ENCODE measurements at places on chromosomes 6 and 20.

- DNase-seq, result no peak
Measured at GRCh38 chr6:5968817-5969734, 37.6 kb downstream of the NRN1 start.

DNA sequence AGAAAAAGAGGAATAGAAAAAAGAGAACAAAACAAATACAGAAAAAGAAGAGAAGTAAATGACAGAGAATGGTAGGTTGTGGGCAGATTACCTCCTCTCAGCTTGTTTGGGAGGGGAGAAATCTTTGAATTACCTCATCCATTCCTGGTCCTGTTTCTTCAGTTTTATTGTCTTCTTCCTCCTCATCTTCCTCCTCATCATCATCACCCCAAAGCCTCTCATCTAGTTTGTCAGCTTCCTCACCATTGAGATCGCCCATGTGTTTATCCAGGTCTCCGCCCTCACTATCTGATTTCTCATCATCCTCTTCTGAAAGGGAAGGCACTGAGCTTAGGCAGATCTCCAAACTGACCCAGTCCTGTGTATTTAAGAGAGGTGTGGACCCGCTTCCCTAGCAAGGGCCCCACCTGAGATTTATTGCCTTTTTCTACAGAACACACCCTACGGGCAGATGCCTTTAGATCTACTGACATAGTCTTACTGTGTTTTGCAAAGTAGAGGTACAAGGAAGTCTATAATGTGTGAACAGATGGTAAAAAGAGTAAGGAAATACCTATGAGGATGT is 24.2 kb upstream of the LYRM2 start:
- DNase-seq, result no peak

DNA sequence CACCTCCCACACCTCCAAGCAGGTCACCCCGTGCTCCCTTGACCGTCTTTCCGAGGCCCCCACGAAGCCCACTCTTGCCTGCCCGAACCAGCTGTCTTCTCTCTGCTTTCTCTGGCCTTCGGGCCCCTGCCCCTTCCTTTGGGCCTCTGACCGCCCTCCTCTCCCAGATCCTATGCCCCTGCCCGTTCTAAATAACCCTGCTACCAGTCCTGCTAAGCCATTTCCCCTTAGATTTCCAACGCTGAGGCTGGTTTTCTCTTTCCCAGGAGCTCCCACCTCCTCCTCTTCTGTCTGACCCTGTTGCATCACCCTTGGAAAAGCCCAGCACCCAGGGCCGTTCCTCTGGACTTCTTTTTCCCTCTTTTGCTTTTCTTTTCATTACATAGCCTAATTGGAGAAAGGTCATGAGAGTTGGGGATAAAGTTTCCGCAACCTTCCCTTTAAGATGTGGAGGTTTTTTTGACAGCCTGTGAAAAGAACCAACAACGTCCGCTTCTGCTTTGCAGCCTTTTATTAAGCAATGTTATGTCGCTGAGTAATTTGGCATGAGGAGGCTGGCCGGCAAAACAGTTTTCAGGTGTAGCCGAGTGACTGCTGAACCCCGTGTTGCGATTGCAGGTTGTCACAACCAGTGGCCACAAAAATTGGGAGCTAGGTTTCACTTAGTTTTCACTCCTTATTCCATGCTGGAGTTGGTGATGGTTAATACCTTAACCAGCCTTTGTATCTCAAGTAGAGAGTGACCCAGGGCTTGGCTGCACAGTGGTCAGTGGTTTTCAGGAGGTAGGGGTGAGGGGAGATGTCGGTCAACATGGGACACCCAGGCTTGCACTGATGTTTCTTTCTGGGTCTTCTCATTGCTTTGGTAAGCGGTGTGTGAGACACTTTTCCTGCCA is 970 bp downstream of the BLTP3A start:
- peak; percentile 44 for DNase-seq

- no peak for DNase-seq
Measured at GRCh38 chr6:81606965-81607381, 145.5 kb downstream of the TENT5A start.

- DNase-seq, result no peak
Measured at GRCh38 chr6:97423190-97423589, 140.2 kb upstream of the MMS22L start.

DNA sequence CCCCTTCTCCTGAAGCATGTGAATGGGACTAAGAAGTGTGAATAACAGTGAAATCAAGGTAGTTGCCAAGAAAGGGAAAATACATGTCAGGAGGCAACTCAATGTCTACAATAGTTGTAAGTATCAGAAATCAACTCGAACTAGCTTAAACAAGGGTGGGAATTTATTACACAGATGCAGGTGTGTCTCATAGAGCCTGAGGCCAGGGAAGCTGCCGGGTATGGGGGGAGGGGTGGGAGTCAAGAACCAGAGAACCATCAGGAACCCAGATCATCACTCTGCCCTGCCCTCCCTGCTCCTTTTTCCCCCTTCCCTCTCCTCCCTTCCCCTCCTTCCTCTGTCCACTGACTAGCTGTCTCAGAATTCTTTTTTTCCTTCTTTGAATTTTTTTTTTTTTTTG is 34.9 kb upstream of the BMP6 start:
- no peak for DNase-seq

- no peak for DNase-seq
Measured at GRCh38 chr20:56995149-56995548, 271.3 kb downstream of the BMP7 start.

DNA sequence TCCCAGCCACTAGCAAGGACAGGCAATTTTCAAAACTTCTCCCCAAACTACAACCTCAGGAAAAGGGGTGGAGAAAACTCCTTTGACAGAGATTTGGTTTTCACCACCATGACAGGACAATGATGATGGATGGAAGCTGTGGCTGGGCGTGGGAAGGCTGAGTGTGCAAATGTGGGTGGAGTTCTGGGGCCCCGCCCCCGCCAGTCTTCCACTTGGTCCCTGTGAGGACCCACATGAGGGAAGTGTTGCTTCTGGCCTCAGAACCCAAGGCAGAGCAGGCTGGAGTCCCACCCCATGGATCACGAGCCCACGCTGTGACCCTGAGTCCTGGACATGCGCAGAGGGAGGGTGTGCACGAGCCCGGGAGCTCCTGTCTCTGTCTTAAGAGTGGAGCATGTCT is 21.5 kb upstream of the MRGBP start:
- DNase-seq, result no peak

DNA sequence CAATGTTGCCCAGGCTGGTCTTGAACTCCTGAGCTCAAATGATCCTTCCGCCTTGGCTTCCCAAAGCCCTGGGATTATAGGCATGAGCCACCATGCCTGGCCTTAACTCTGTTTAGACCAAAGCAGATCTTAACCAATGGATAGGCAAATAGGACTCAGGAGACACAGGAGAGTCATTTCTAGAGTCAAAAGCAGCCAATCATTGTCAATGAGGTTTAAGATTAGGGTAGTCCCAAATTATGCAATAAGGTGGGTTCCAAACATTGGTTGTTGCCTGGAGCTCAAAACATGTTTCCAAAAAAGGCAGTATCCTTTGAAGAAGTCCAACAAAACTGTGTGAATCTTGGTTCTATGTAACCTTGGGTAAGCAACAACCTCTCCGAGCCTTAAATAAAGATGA is 95.7 kb upstream of the JARID2 start:
- DNase-seq, result no peak

DNA sequence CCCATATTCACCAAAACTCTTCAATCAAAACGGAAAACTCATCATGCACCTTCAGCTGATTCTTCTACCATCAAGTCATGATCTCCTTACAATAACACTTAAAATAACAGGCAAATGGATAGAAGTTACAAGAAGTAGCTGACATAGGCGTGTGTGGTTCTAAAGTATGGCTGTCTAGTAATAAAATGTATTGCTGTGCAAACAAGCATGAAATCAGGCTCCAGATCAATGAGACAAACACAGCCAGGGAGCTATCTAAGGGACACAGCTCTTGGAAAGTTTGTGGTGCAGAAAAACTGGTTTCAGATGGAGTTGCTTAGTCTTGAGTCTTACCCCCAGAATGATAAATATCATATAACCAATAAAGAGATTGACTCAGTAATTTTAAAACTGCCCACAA is 434.8 kb upstream of the NOX3 start:
- DNase-seq, result no peak

- no peak for DNase-seq
Measured at GRCh38 chr6:169824848-169825557, 73.6 kb downstream of the ERMARD start.

GRCh38 chr6:69813508-69813907 is 16.7 kb upstream of the LMBRD1 start:
- DNase-seq, result no peak

DNA sequence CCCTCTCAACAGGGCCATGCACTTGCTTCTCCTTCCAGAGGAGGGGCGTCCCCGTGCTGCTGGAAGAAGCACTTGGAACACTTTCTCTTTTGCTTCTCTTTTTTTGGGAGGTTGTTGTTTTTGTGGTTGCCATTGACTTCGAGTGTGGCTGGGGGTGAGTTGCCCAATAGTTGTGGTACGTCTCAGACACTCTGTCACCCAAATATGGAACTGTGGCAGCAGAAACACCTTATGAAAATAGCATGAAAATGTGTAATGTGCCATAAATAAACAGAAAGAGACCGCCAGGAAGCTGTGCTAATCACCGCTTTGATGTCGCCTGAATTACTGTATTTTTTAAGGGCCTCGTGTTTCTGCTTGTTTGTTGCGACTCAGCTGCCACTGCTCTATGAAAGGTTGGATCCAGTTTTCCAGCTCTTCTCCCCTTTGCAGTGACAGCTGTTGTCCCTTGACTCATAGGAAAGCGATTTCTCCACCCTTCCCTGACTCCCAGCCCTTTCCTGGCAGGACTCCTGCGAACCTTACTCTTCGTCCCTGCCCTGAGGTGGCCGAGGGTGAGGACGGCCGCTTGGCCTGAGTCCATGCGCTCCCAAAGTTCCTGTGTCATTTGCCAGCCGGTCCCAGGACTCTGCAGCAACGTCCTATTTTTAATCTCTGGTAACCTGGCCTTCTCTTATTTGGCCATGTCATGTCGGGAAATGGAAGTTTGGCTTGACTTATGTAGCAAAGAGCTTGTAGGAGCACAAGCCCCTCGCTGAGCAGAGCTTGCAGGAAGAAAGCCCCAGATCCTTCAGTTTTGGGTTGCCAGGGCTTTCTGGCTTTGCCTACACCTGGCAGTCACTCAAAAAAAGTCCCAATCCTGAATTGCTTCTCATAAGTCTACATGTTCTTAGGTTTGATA is 694.6 kb downstream of the QKI start:
- no peak for DNase-seq

- DNase-seq, result no peak
Measured at GRCh38 chr6:43944908-43945767, 175.1 kb downstream of the VEGFA start.

DNA sequence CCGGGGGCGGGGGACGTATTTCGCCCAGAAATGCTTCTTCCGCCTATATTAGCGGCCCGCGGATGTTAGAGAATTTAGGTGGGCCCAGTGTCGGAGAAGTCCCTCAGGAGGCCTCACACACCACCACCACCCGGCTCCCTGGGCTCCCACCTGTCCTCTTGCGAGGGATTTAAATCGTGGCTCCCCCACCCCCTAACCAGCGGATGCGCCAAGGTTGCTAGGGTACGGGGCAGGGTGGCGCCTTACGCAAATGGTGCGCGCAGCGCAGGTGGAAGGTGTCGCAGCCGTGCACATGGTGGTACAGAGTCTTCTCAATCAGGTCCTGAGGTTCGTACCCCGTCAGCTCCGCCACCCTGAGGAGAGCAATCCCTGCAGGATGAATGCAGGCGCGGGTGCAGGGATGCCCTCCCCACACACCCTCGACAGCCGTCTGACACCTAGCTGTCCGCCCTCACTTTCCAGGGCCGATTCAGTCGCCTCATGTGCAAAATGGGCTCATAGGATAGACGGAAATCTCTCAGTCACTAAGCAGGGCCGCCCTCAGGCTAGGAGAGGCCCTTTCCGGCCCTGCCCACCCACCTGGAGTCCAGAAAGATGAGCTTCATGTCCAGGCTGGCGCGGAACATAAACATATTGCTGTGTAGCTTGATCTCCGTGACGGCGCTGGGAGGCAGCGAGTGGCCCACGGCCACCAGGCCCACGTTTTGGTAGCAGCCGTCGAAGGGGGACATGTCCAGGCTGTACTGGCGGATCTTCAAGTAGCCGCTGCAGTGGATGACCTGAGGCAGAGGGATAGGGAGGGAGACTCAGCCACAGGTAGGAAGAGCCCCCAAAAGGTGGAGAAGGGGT is 16.6 kb downstream of the SIM1 start:
- DNase-seq, result no peak

GRCh38 chr6:105499931-105500330 is 97.0 kb upstream of the PREP start:
- DNase-seq, result no peak

DNA sequence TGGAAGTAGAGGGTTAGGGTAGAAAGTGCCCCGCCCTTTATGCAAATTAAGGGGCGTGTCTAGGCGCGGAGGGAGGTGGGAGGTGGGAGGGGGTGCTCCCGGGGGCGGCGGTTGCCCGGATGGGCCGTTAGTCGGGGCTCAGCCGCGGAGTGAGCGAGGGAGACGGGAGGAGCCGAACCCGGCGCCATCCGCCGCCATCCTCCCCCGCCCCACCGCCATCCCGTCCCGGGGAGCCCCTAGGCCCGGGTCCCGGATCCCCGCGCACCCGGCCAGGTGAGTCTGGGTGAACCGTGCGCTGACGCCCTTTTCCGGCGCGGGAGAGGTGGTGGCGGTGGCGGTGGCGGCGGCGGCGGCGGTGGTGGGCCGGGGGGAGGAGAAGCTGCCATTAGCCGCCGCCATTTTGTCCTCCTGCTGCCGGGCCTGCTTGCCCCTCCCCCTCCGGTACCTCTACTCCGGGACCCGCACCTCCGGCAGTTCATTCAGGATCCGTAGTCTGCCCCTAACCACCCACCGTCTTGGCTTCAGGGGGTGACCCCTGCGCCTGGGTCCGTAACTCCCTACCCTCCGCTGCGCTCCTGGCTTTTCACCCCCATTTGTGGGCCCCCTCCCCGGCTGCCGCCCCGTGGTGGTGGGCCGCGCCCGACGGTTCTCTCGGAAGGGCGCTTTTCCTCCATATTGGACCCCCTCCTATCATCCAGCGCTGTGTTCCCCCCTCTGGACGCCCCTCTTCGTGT is at the start of gene PRRC2A:
Gene PRRC2A, plus strand, starts transcription at position 130 of the 734 bp plus-strand sequence. CDS start 2,075 bp downstream, outside the sequence.
- peak; percentile 52 for DNase-seq

- DNase-seq, result no peak
Measured at GRCh38 chr6:7828124-7828523, 82.5 kb downstream of the TXNDC5 start.

- DNase-seq, result peak; percentile 54
Measured at GRCh38 chr20:2750491-2751251, 49.8 kb downstream of the CPXM1 start.

GRCh38 chr6:168498161-168498843 is 57.3 kb downstream of the SMOC2 start:
- no peak for DNase-seq

GRCh38 chr6:39821046-39821740 is 29.0 kb downstream of the DAAM2 start:
- DNase-seq, result no peak

GRCh38 chr20:44615876-44616603 is 33.7 kb downstream of the PKIG start:
- no peak for DNase-seq

DNA sequence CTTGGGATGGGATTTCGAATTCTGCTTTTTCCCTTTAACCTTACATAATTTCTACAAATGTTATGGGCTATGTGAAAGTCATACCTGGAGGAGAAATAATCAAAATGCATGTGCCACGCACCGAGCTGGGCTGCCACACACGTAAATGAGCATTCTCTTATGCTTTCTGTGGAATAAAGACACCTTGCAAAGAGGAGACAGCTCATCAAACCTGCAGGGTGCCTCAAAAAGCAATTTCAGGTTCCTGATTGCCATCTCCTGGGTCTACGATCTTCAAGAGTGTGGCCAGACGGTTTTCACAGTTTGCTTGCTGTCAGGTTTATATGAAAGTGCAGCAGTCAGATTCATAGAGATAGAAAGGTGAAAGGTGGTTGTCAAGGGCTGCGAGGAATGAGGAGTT is 36.6 kb downstream of the DUSP22 start:
- no peak for DNase-seq

Data from T47D (cell line).